ENCODE measurements at places on chromosomes 4 and X. TPM values are rescaled to one million over a fixed set of nuclear protein-coding genes. Genes with fewer than 3 reads are reported as not detected.
A peak's percentile ranks its signal among the peaks of the same experiment; 100 is the strongest.

- peaks cover 2% of the 10 kb centered on the region for H3K36me3 ChIP-seq
- H3K4me3 ChIP-seq: no peak overlapping the region
- no peaks in the 10 kb centered on the region for H3K27me3 ChIP-seq
- no peak for DNase-seq
Observed at GRCh38 chrX:150533863-150534262, 34.6 kb upstream of the MTM1 start.

- peak overlapping the region; percentile 91 for H3K4me3 ChIP-seq
- no peak for DNase-seq
- H3K27ac ChIP-seq: peak overlapping the region; percentile 91
- peaks cover 23% of the 10 kb centered on the region for H3K4me1 ChIP-seq
- no peaks in the 10 kb centered on the region for H3K27me3 ChIP-seq
Observed at GRCh38 chr4:109701566-109702410, 1.5 kb downstream of the CASP6 start.

- peak within 1 kb of the TSS; percentile 76 for H3K4me3 ChIP-seq
- peak within 1 kb of the TSS; percentile 80 for H3K27ac ChIP-seq
- H3K27me3 ChIP-seq: peaks cover 26% of the 10 kb centered on the region
- H3K4me1 ChIP-seq: peaks cover 6% of the 10 kb centered on the region
- DNase-seq: peak; percentile 35
Observed at GRCh38 chrX:74925225-74926088, at the start of gene NEXMIF. TSS of gene NEXMIF (minus strand) at chrX:74925452.

The CPE gene
- not detected for total RNA-seq

DNA sequence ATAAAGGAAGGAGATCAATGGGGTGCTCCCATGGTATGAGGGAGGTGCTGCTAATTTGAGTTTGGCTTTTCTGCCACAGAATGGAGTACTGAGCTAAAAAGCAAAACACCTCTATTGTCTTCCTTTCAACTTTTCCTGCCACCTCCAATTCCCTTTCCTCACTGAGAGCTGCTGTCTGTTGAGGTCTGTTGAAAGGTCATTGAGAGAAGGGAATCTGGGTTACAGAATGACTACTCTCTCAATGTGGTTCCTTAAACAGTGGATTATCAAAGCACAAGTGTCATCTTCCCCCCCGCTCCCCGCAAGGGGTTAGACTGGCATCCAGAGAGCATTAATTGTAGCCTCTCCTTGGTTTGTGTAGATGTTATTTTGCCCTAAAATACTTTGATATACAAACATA is 10.7 kb downstream of the USP9X start:
- no peak for DNase-seq
- H3K4me3 ChIP-seq: no peak overlapping the region
- H3K27me3 ChIP-seq: no peaks in the 10 kb centered on the region
- peak overlapping the region; percentile 1 for H3K27ac ChIP-seq
- H3K36me3 ChIP-seq: peaks cover 6% of the 10 kb centered on the region

All from activated CD8-positive, alpha-beta T cell treated with anti-CD3 and anti-CD28 coated beads for 36 hours (primary cell).